ENCODE measurements at places on chromosomes 7 and 10.

- DNase-seq: peak; percentile 85
These were observed 1.1 kb downstream of the RADIL start for GRCh38 chr7:4882169-4883032.

DNA sequence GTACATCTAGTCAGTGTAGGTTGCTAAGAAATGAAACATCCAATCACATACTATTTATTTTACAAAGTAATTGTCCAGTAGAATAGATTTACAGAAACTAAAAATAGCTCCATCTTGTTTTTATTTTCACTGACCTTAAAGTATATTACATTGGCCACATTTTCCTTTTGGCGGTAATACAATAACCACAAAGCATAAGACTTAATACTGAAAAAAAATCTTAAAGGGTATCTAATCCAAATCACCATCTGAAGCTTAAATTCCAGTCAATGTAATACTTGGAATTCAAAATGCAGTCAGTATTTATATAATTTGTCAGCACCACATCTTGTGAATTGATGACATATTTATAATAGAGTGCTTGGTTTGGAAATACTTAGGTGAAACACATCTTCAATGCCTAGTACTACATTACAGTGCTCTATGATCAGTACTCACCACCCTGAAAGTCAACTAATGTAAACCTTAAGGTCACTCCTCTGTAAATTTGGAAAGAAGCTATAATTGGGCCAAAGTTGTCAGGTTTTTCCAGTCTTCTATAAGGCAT, 8.9 kb downstream of the ANKMY2 start:
- no peak for DNase-seq

- DNase-seq: no peak
These were observed 278.6 kb downstream of the SEMA3D start for GRCh38 chr7:84908196-84908793.

DNA sequence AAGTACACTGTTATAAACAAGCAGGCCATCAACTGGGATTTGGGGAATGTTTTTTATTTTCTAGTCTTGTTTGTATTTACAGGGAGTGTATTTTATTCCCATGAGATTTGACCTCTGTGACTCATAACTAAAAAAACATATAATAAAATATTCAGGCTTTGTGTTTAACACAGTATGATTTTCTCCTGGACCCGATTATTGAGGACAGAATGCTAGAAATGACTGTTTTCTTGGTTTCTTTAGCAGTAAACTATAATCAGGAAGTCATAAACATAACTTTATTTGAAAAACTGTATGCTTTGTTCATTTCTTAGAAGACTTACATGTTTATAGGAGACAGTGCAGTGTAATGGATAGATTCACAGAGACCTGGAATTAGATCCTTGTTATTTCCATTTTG, 2.1 kb downstream of the NHLRC2 start:
- DNase-seq: no peak

GRCh38 chr7:13115157-13115772, 427.8 kb downstream of the ARL4A start:
- DNase-seq: no peak

DNA sequence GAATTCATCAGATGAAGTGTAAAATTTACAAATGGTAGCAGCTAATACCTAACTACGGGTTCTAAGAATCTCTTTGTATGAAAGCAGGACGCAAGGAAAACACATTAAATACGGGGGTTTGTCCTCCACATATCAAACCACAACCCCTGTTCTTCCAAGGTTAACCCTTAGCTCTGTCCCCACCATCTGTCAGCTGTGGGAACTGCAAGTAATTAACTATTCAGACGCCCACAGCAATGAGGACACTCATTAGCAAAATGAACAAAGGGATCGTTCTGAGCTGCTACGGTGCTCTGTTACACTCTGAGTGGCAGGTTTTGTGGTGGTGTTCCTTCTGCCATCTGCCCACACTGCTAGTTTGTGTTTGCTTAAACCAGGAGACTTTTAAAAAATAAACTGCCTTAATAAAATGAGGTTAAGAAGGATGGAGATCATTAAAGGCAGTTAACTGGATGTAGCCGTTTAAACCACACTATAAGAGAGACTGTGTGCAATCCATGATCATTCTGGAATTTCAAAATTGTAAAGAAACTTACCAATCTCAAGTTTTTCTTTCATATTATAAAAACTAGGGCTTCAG, 51.4 kb downstream of the C10orf67 start:
- no peak for DNase-seq

DNA sequence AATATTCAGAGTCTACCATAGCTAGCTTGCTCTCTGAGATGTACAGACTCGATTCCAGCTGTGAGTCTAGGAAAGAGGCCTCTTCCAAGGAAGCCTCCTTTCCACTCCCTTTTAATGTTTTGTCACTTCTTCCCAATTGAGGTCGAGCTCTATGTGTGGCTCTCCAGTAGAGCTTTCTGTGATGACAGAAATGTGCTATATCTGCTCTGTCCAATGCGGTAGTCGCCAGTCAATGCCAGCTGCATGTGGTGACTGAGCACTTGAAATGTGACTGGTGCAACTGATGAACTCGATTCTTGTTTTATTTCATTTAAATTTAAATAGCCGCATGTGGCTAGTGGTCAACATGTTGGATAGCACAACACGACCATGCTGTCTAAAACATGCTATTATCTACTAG, 387.0 kb upstream of the NRP1 start:
- no peak for DNase-seq

DNA sequence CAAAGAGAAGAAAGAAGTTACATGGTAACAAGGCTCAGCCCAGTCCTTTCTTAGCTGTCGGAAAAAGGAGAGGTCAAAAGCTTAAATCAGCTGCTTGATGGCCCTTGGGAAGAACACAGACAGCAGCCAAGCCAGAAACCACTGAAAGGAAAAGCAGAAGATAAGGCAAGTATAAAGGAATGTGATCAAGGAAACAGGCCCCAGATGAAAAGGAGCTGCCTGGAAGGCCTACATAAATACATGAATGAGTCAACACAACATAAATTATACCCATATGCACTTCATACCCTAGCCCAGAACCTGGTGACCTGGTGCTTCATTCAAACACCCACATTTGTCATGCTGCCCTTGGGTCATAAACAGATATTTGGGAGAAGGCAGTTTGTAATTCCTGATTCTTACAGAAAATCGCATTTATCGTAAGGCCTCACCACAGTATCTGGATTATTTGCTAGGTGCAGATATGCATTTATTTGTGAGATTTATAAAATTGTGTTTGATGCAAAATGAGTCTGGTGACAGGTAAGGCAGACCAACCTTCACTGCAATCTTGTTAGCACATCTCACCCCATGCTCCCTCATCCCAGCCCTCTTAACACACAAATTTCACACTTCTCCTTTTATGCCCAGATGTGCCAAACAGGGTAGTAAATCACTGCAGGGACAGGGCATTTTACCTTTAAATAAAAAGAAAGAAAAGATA, 94.9 kb upstream of the KCNIP2 start:
- no peak for DNase-seq

GRCh38 chr7:16014031-16014430, 327.5 kb upstream of the MEOX2 start:
- DNase-seq: no peak

DNA sequence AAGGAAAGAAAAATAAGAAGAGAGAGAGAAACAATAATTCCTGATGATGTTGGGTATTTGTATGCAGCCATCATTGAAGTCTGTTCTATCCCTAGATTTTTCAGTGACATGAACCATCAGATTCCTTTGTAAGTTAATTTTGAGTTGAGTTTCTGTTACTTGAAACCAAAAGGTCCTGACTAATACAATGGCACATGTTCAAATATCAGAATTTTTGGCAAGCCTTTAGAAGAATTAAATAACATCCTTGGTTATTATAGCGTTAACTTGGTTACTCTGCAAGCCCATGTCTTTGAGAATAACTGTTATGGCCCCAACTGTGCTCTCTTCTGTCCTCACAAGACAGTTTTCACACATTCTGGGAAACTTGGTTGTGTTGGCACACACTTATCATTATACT, 66.5 kb downstream of the SYPL1 start:
- DNase-seq: no peak

DNA sequence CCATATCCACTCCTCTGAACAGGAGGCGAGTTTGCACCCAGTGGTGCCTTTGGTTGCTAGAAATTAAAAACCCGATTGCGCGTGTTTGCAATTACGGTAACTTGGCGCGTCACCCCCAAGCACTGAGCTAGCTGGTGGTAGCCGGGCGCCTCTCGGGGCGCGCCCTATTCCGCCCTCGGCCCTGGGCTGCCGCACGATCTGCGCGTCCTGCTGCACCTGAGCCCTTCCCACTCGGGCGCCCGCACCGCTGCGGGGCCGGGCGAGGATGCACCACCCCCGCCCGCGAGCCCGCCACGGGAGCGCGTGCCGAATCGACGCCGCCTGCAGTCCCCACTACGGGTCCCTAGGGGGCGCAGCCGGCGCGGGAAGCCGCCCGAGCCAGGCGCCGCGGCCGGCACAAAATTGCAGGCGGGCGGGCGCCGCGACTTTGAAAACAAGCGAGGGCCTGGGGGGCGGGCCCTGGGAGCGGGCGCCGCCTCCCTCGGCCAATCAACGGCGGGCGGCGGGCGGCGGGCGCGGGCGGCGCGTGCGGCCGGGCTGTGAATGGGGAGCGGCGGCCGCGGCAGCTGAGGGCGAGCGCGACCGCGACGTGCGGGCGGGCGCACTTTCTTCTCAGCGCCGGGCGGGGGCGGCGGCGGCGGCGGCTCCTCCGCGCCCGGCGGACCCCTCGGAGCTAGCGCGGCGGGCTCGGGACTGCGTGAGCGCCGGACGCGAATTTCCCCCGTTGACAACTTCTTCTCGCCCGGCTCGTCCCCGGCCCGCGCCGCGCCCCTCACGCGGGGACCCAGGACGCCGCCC, at the start of gene SDK1:
Gene SDK1, plus strand, starts transcription at position 602 of the 798 bp plus-strand sequence. CDS start 335 bp downstream, outside the sequence.
- DNase-seq: peak; percentile 94

All from right hindlimb (tissue), 1 donor.